Stimulated activated CD4-positive, alpha-beta T cell treated with anti-CD3 and anti-CD28 coated beads, Interleukin-1b, Interleukin-23, amount 100 ng/mL, for 1 hour (primary cell): ENCODE measurements at places on chromosomes 5 and 9.

DNA sequence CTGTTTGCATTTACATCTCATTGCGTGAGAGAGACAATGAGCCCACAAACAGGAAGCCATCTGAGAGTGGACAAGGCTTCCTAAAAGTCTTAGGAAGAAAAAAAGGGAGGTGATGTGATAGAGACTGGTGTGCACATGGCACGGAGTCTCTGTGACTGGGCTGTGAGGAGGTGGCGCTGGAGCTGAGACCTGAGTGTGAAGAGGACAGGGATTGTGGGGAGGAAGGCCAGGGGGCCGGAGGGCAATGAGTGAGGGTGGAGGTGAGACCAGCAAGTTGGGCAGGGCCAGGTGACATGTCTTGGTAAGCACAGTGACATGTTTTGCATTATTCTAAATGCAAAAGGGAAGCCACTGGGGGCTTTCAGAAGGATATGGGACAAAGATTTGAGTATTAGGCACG, 45.0 kb downstream of the TSPAN17 start:
- no peak for DNase-seq

- DNase-seq, result no peak
Observed at GRCh38 chr9:99582814-99583213, 238.9 kb upstream of the NR4A3 start.

GRCh38 chr5:152427721-152428120, 22.6 kb upstream of the NMUR2 start:
- DNase-seq, result no peak

DNA sequence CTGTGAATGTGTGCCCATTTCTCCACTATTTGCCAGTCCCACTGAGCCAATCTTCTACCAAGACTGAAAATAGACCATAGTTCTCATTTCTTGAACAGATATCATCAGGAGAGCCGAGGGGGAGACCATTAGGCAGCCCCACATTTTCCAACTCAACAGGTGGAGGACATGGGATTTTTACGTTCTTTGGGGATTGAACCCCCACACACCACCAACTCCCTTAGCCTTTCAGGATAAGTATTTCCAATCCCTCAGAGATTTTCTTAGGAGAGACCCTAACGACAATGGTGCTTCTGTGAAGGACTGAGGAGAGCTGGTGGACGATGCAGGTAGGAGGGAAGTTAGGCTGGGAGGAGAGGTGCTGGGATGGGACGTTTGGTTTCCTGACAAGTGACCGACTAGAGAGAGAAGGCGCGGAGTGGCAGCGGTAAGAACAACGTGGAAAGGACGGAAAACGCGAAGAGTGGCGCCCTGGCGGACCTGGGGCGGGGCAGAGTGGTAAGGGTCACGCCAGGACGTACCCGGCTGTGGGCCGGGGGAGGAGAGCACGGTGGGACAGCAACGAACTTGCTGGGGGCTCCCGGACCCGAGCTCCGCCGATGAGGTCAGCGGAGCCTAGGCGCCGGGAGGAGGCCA, 681 bp upstream of the CHSY3 start:
- no peak for DNase-seq

GRCh38 chr5:83955916-83956315, 235.3 kb upstream of the HAPLN1 start:
- DNase-seq, result no peak

- no peak for DNase-seq
Observed at GRCh38 chr5:103407402-103407801, 148.8 kb downstream of the MACIR start.

- no peak for DNase-seq
Observed at GRCh38 chr5:15373151-15373550, 126.8 kb upstream of the FBXL7 start.
